T-cell (primary cell): ENCODE measurements at places on chromosomes 1 and 21.
A peak's percentile ranks its signal among the peaks of the same experiment; 100 is the strongest.

GRCh38 chr1:87449348-87449963 lies 120.8 kb downstream of the LMO4 start:
- DNase-seq = no peak

DNA sequence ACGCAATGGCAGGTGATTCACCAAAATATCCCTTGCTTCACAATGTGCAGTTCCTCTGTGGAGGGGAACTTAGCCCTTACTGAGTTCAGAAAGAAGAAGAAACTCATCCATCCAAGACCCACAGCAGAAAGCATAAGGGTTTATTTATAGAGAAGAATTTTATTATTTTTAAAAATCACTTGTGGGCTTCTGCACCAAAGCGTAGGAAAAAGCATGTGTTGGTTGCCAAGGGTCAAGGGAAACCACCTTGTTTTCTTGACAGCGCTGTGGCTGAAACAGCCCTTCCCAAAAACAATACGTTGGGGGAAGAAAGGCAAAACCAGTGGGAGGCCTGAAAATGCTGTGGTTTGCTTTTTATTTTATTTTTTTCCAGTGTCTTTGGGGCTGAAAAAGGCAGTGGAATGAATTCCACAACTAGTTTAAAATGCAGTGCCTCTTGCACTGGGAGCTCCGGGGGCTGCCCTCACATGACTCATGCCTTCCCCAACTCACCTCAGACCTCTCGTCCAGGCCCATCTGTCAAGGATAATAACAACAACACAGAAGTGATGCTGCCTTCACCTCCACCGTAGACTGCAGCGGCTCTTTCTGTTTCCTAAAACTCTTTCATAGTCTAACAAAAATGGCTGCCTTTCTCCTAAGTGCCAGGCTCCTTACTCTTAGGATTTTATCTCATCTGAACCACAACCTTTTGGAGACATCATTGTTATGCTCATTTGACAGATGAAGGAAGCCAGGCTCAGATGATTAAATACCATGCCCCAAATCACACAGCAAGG lies 224.2 kb upstream of the JUN start:
- DNase-seq = no peak

GRCh38 chr1:184596950-184597645 lies 157.6 kb downstream of the EDEM3 start:
- no peak for DNase-seq

GRCh38 chr1:222821239-222821638 lies 6.4 kb downstream of the DISP1 start:
- no peak for DNase-seq

- no peak for DNase-seq
Observed at GRCh38 chr1:18569811-18570545, 60.7 kb upstream of the PAX7 start.

GRCh38 chr1:243620096-243620495 lies 229.9 kb downstream of the AKT3 start:
- DNase-seq = no peak

- DNase-seq = no peak
Observed at GRCh38 chr1:64898107-64898861, 68.1 kb downstream of the JAK1 start.

DNA sequence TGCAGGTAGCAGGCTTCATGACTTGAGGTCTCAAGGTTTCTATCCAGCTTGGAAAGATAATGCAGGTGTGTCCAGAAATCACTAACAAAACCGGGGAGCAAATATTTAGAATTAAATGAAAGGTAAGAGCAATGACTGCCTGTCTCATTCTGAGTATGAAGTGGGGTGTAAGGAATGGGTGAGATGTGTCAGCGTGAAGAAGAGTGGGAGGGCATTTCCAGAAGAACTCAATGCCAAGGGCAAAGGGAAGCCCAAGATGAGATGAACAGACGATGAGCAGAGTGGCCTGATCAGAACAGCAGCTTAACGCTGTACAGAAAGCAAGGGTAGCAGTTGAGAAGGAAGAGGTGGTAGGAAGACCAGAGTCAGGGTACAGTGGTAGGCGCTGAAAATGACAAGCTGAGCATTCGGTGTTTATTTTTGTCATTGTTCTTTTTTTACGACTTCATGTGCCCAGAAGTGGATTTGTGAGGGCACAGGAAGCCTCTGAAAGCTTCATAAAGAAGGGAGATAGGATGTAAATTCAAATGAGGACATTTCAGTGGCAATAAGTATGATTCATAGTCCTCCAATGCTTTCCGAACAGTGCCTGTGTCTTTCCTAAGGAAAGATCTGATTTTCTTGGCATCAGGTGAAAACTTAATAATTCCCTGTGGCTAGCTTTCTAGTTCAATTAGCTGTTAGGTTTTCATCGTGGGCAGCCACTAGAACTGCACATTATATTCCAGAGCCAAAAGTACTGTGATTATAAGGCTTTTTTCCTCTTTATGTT lies 190.5 kb downstream of the APP start:
- no peak for DNase-seq

DNA sequence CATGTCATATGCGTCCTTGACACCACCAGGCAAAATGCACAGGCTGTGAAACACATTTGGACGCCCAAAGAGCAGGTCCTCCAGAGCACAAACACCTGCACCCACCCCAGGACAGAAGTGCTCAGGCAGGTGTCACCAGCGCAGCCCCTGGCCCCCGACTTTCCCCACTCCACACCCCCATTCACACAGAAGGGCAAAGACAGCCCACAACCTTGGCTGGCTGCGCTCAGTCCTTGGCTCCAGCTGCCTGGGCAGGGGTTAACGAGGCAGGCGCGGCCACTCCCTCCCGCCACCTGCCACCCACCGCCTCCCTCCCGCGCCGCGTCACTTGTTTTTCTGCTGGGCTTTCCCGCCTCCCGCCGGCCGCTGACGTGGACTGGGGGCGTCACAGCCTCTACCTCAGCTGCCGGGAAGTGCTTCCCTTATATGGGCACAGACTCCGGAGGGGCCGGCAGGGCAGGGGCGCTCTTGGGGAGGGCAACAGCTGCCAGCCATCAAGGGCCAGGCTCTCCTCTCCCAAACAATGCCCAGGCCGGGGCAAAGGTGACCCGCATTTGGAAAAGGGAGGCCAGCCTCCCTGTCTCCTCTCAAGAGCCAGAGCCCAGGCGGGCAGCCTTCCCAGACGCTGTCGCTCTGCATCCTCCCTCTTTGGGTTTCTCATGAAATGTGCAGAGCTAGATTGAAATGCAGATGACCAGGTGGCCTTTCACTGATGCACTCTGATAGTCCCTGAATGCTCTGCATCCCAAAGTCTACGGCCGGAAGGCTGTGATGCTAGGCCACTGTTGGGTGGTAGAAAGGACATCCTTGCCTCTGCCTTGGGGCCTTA lies 14.8 kb upstream of the BTG2 start:
- peak; percentile 98 for DNase-seq

DNA sequence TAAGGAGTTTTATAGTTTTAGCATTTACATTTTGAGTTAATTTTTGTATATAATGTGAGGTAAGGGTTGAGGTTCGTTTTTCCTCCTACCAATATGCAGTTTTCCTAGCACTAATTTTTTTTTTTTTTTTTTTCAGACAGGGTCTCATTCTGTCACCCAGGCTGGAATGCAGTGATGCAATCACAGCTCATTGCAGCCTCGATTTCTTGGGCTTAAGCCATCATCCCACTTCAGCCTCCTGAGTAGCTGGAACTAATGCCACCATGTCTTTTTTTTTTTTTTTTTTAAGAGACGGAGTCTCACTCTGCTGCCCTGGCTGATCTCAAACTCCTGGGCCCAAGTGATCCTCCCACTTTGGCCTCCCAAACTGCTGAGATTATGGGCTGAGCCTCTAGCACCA lies 2.5 kb upstream of the UBASH3A start:
- DNase-seq = no peak

DNA sequence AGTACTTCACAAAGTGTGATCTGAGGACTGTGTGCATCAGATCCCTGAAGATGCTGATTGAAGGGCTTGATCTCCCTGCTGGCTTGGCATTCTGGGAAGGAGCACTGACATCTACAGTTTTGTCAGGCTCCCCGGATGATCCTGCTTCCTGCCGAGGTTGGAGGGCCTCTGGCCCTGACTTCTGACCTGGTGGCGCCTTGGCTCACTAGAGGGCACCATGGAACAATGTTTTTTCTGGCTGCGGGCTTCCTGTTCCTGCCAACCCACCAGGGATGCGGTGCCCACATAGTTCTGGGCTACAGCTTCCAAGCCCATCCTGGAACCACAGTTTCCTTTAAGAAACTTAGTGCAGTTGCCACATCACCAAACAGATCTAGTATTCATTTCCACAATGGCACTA lies 38.8 kb upstream of the RASAL2 start:
- DNase-seq = no peak

DNA sequence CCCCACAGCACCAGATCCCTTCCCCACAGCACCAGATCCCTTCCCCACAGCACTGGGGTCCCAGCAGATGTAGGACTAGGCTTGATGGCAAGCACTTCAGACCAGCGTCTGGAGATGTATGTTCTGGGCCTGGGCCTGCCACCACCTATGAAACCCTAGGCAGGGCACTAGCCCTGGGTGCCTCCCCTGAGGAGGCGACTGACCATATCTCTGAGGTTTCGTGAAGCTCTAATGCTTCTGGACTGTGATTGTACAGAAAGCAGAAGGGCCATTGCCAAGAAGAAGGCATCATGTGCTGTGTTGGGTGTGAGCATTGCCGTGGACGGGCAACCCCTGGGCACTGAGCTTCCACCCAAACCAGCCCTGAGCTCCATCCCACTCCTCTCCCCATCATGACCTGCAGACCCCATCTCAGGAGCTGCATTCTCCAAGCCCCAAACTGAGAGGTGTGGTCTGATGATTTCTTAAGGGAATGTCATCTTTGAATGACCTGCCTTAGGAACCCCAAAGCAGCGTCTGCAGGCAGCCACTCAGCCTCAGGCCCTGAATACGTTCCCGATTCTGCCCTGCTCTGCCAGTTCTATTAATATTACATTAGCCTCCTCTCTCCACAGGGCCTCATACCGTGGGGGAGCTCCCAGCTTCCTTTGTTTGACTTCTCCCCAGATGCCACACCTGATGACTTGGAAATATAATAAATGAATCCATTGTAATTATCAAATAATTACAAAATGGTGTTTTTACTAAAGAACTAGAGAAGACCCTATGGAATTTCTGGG lies 163.4 kb downstream of the TRIM33 start:
- no peak for DNase-seq

DNA sequence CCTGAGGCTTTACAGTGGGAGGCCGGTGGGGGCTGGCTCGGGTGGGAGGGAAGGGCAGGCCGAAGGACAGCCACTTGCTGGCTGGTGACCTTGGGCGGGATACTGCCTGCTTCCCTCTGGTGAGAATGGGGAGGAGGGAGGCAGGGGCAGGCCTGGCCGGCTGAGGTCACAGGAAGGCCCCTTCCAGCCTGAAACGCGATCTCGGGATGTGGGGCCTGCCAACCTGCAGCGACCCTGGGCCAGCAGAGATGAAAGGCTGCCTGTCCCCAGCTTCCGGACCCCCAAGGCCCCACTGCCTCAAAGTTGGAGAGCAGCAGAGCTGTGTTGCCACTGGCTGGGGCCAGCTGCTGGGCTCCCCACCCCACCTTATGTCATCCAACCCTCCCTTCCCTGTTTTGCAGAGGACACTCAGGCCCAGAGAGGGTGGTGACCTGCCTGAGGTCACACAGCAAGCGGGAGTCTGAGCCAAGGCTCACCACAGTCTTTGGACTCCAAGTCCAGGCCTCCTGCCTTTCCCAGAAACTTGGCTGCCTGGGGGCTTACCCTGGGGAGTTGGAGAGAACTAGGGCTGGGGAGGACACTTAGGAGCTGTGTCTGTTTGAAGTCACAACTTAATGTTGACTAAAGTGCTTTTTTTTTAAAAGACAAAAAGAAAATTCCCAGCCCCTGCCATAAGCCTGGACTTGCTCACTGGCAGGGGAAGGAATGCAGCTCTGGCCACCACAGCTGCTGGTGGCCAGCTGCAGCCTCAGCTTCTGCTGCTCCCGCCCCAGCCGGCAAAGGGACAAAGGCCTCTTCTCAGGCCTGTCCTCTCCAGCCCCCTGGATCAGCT lies 14.8 kb upstream of the WASF2 start:
- DNase-seq = no peak

DNA sequence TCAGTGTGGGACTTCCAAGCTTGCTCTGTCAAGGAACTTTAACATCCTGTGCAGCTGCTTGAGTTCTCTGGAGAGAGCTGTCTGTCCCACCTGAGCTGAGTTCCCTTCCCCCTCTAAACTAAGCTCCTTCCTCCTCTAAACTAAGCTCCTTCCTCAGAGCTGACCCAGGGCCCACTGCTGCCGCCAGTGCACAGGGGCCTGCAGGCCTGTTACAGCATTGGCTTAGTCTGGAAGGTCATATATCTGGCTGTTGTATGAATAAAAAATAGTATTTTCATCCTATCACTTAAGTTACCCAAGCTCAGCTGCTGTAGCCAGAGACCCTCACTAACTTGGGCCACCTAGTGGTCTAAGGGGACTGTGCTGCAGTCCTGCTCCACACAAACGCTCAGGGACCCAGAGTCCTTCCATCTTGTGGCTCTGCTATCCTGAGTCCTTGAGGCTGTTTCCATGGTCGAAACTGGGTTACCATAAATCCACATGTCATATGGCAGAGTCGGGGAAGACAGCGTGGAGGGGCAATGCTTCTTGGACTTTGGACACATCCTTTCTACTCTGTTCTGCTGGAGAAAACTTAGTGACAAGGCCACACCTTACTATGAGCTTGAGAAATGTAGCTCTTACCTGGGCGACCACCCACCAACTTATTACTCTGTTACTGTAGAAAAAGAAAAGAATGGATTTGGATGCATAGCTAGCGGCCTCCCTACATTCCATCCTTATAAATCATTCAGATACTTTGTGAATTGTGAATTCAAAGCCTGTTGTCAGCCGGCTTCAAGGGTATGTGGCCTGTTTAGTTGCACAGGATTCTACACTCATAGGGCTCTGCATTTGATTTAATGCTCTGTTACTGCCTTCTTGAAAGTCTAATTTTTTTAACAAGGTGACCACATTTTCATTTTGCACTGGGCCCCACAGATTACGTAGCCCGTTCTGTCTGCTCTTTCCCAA lies 71.4 kb upstream of the GCLM start:
- no peak for DNase-seq

- no peak for DNase-seq
Observed at GRCh38 chr21:16514316-16514715, 784.5 kb downstream of the USP25 start.

DNA sequence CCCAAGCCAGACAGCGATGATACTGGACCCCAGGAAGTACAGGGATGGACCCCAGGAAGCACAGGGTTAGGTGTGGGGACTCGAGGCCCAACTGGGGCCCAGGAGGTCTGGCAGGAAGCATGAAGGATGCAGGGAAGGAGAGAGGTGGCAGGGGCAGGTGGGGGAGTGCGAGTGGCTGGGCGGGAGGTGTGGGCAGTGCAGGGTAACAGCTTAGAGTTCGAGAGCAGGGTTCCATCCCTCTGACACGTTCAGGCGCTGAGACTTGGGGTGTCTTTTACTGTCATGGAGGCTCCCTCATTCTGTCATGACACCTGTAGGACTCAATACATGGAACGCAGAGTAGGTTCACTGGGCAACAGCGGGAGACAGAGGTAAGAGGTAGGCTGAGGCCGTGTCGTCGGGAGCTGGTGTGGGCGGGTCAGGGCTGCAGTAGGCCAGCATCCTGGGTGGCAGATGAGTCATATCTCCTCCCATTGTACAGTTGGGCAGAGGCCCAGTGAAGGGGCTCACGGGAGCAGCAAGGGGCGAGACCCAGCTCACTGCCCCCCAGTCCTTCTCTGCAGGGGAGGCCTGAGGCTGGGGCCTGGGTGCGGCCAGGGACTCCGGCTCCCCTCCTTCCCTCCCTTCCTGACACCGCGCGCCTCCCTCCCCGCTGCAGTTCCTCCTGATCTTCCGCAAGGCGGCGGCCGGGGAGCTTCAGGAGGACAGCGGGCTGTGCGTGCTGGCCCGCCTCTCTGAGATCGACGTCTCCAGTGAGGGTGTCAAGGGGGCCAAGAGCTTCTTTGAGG lies 11.6 kb upstream of the CTRC start:
- no peak for DNase-seq

GRCh38 chr21:38244885-38245869 lies 11.6 kb upstream of the KCNJ15 start:
- peak; percentile 30 for DNase-seq
